Fibroblast of skin of left biceps (primary cell): ENCODE measurements at places on chromosomes 16 and 17.

DNA sequence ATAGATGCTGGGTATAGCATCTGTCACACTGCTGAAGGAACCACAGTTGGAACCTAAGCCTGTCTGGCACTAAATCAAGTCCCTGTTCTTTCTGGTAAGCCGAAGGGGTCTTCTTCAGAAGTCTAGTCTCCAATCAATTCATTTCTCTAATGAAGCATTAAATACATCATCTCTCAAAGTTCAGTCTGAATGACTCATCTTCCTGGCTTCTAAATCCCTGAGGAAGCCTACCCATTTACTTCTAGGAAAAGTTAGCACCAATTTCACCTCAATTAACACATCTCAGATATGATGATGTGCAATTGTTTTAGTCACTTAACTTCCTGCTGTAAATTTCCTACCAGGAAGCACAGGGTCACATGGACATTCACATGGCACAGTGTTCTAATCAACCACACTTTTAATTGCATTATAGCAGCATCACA, 49.9 kb downstream of the TEX14 start:
- no peak for DNase-seq

GRCh38 chr16:85570735-85571562, 42.2 kb upstream of the GSE1 start:
- no peak for DNase-seq

GRCh38 chr16:21592191-21592590, 7.2 kb upstream of the METTL9 start:
- DNase-seq = no peak

DNA sequence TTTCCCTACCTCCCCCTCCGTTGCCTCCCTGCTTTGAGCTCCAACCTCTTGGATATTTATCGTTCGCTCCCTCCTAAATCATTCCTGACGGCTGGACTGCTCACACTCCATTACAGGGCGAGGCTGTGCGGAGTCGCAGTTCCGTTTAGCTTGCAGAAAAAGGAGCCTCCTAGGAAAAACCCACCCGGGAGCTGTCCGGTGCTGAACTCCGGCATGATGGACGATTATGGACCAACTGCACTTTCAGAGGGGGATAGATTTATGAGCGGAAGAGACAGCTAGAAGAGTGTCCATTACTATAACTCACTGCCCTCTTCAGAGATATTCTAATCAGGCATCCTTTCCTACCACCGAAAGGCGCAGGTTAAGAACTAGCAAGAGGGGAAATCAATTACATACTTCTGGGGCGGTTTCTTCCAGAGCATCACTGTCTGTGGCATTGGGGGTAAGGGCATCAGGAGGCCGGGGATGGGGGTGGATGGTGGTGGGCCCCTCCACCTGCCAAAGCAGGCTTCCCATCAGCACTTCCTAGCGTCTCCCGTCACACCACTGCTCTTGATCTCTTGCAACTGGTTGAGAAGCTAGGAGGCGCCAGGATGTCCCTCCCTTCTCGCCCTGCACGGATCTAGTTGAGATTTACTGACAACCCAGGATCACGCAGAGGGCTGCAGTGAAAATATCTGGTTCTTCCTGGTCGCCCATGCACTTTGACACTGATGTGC, 251.2 kb downstream of the ENGASE start:
- no peak for DNase-seq

- peak; percentile 64 for DNase-seq
Observed at GRCh38 chr17:81702934-81703746, at the start of gene MRPL12. TSS of gene MRPL12 (plus strand) at chr17:81703367. CDS start at chr17:81703502, 135 bp downstream.

GRCh38 chr17:68592009-68592408, 9.2 kb downstream of the FAM20A start:
- no peak for DNase-seq

GRCh38 chr16:70746708-70747424, 54.1 kb downstream of the VAC14 start:
- DNase-seq = no peak

DNA sequence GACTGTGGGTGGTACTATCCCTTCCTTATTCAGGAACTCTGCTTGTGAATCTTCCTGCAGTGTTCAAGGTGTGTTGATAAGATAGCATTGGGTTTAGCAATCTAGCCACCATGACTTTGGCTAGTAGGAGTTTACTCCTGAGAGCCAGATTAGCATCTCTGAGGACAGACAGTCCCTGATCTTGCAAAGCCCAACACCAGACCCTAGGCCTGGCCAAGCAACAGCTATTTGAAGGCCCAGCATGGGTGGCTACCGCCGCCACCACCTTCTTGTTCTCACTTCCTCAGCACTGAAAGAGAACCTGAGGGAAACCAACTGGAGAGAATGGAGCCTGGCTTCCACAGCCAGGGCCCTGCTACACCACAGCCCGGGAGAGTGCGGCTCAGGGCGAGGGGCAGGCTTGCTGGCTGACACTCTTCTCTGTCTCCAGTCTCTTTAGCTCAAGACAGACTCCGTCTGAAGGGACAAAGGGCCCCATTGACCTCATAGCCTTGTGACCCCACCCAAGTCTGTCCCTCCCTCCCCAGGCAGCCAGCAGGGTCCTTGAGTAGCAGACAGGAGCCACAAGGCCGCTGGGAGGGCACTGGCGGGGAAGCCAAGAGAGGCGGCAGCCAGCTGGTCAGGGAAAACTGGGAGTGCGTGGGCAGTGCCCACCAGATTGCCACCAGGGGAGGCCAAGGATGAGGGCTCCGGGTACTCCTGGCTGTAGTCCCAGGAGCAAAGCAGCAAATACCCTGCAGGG, 10.9 kb upstream of the ARHGAP23 start:
- no peak for DNase-seq

DNA sequence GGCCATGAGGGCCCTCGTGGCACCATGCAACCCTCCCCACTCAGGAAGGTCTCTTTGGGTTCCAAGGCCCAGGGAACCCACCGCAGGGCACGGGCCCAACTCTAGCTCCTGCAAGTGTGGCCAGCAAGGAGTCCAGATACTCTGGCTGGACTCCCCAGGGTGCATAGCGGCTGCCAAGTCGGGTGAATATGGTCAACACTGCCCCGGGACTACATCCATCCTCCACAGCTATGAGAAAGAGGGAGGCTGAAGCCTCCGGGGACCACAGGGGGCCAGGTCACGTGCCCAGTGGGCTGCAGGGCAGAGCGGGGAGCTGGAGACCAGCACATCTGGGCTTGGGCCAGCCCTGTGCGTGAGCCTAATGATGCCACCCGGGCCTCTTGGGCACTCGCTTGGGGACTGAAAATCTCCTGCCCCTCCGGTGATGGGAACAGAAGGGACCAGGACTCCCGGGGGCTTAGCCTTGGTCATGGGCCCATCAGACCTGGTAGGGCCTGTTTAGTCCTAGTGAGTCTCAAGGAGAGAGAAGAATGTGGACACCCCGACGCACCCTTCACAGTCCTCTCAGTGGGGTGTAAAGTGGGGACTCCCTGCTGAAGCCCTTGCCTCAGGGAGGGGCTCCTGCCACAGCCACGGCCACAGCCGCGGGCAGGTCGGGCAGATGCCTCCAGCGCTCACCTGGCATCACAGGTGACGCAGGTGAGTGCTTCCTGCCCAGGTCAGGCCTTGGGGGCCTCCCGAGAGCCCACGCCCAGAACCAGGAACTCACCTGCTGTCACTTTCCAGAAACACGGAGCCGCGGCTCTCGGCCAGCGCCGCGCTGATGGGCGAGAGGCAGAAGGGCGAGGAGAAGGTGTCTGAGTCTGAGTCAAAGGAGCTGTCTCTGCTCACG, 26.0 kb downstream of the TBC1D16 start:
- DNase-seq = no peak

DNA sequence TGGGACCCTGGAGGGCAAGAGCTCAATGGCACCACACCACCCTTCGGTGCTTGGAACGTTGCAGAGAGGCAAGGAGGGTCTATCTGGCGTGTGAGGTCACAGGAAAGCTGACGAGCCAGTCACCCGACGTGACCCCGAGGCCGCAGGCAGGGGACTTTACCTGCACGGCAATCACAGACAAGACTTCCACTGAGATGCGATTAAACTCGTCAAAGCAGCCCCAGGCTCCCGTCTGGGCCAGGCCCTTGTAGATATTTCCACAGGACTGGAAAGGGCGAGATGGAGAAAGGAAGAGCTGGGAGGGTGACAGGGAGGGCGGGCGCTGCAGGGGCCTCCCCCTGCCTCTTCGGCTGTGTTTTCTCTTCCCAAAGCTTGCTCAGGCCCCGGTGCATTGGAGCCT, 78.3 kb downstream of the DNAH17 start:
- DNase-seq = no peak

- DNase-seq = no peak
Observed at GRCh38 chr16:8943966-8944759, 19.5 kb downstream of the USP7 start.

- no peak for DNase-seq
Observed at GRCh38 chr16:3610698-3611145, 684 bp downstream of the SLX4 start.

DNA sequence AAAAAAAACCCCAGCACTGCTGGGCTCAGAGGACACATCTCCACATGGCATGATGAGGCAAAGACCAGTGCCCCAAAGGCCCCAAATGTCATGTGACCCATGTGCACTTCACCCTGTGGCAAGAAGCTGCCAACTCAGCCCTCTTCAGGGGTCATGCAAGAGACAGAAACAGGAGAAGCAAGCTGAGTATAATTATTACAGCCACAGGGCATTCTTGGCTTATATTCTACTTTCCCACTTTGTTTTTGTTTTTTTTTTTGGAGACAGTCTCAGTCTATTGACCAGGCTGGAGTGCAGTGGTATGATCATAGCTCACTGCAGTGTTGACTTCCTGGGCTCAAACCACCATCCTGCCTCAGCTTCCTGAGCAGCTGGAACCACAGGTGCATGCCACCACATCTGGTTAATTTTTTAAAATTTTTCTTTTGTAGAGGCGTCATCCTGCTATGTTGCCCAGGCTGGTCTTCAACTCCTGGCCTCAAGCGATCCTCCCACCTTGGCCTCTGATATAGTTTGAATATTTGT, 32.7 kb upstream of the LITAF start:
- no peak for DNase-seq

GRCh38 chr16:75433732-75434413, 570 bp upstream of the CFDP1 start:
- DNase-seq = peak; percentile 80

DNA sequence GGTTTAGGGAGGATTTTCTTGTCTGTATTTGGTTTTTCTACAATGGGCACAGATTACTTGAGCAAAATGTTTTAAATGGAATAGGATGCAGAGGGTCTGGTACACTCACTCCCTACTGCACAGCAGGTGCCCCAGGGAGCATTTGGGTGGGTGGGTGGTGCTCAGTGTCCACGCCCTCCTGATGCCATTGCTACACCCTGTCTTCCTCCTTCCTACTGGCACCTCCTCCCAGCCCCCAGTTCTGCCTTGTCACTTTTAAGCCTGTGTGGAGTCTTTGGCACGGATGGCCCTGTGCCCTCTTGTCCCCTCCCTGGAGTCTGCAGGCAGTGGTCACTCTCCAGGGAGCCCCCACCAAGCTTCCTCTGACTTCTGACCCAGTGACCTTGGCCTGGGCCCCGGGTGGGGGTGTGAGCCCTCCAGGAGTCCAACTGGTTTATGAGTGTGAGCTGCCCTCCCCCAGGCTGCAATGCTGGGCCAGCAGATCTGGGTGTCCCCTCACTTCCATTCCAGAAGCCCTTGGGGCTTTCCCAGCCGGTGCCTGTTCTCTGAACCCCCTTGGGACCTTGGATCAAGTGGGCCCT, 15.5 kb downstream of the LLGL2 start:
- DNase-seq = no peak

DNA sequence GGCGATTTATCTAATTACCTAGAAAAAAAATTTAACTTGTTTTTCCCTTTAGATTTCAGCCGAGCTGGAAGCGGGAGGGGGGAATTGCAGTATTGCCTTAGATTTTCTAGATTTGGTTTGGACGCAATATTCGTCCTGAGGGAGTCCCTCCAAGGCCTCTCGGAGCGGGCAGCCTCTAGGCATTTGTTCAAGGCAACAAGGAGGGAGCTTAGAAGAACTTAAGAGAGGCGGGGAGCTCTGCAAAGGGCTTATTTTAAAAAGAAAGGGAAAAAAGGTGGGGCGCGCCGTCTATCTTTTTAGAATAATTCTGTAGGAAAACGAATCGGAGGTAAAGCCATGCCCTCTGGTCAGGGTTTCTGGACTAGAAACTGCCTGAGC, 407 bp upstream of the TMEM94 start:
- DNase-seq = no peak

GRCh38 chr16:88380099-88380498, 2.7 kb upstream of the ZNF469 start:
- no peak for DNase-seq

- no peak for DNase-seq
Observed at GRCh38 chr17:51155416-51155815, 2.1 kb downstream of the NME1 start.

DNA sequence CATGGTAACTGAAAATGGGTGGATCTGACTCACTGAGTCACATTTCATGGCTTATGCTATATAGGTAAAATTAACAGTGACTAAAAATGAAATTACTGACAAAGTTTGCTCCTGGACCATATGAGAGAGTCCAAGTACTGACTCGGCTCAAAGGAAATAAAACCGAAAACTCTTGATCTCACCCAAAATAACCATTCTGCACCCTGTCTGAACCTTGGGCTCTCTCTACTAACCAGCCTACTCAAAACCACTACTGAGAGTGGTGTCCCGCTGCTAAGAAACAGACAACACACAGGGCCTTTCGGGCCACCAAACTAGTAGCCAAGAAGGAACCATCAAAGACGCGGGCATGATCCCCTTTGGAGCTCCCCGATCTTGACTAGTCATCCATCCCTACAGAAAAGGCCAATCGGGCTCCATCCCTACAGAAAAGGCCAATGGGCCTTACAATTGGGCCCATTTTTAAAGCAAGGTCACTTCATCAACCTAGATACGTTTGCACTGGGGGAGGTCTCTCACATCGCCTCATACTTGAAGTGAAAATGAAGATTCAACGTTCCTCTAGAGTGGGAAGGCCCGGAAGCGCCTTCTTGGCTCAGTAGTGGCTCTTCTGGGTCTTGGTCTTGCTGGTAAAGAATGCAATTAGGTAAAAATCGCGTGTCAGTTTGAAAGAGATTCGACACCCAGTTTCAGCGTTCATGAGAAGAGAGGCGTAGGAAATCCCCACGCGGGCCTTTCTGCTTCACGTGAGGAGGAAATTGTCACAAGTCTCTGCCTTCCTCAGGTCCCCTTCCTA, 720 bp upstream of the ZPBP2 start:
- no peak for DNase-seq

- DNase-seq = no peak
Observed at GRCh38 chr16:49776085-49776595, 79.8 kb downstream of the ZNF423 start.

DNA sequence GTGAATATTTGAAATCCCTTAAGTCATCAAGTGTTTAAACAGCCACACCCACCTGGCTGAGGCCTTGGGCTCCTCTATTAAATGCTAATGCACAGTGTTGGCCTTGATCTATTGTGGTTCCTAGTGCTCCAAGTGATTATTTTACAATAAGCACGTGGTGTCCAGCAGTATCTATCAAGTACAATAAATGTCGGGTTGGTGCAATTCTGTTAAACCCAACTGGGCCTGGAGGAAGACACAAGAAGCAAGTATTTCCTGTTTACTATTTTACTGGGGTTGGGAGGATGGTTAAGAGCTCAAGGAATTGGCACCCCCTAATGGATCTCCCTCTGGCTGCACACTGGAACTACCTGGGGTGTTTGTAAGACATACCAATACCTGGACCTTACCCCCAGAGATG, 72.1 kb upstream of the HNF1B start:
- no peak for DNase-seq
